ENCODE measurements at places on chromosomes 7 and 10. TPM values are rescaled to one million over a fixed set of nuclear protein-coding genes. Genes with fewer than 3 reads are reported as not detected.
A peak's percentile ranks its signal among the peaks of the same experiment; 100 is the strongest.

- H3K27ac ChIP-seq = no peak overlapping the region
- H3K4me3 ChIP-seq = no peak overlapping the region
- DNase-seq = no peak
- H3K4me1 ChIP-seq = no peaks in the 10 kb centered on the region
Observed at GRCh38 chr10:103888113-103888841, 29.7 kb downstream of the STN1 start.

DNA sequence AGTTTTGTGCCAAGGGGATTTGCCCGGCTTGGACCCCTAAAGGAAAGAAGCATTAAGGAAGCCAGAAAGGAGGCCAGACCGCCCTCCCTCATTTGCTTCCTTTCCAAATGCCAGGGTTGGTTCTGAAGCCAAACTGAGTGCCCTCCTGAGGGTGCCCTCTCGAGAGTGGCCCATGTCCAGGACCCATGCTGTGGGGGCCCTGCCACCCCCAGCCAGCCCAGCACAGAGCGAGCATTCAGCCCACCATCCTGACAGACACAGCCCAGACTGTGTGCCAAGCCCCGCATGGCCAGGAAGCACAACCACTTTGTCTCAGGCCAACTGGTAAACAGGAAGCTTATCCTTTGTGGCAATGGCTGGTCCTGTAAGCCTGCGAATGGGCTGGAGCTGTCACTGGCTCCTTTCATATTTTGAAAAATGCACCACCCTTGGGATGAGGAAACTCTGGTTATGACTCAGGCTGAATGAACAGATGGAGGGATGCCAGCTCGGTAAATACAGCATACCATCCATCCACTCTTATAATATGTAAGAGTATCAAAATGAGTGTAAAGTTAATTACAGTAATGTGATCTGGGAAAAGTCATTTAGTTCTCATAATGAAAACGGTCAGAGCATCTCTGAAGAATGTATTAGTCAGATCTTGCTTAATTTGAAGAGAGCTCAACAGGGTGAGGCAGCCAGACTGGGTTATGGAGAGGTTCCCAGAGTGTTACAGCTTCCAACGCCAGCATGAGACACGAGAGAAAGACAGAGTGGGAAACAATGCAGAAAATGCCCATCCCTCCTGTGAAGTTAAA is 65.0 kb downstream of the STK17A start:
- peaks cover 73% of the 10 kb centered on the region for H3K4me1 ChIP-seq
- no peaks in the 10 kb centered on the region for H3K27me3 ChIP-seq
- no peak overlapping the region for H3K4me3 ChIP-seq
- peaks cover 28% of the 10 kb centered on the region for H3K36me3 ChIP-seq

DNA sequence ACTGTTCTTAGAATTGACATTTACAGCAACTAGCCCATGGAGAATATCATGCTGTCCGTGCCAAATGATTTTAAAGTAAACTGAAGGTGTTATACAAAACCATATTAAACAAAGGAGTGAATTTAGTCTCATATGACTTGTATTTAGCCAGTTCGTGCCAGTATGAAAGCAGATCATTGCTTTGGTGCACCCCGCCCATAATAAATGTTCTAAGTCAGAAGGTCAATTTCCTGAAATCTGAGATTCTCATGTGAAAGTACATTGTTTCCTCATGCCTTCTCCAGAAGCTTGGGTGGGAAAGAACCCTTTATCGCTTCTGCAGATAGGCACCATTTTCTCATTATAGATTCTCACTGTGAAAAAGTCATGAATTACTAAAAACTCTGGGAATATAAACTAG is 106.4 kb downstream of the CAMK1D start:
- H3K4me1 ChIP-seq = peaks cover 7% of the 10 kb centered on the region
- no peaks in the 10 kb centered on the region for H3K36me3 ChIP-seq
- no peaks in the 10 kb centered on the region for H3K27me3 ChIP-seq
- no peak for DNase-seq

- H3K36me3 ChIP-seq = peaks cover 4% of the 10 kb centered on the region
- no peak overlapping the region for H3K4me3 ChIP-seq
- no peak for DNase-seq
Observed at GRCh38 chr10:72239409-72239808, 23.3 kb upstream of the ASCC1 start.

- no peaks in the 10 kb centered on the region for H3K27me3 ChIP-seq
- peak overlapping the region; percentile 32 for H3K27ac ChIP-seq
- peaks cover 58% of the 10 kb centered on the region for H3K4me1 ChIP-seq
- no peak for DNase-seq
- H3K36me3 ChIP-seq = no peaks in the 10 kb centered on the region
Observed at GRCh38 chr7:148711191-148712102, 12.7 kb downstream of the CUL1 start.

DNA sequence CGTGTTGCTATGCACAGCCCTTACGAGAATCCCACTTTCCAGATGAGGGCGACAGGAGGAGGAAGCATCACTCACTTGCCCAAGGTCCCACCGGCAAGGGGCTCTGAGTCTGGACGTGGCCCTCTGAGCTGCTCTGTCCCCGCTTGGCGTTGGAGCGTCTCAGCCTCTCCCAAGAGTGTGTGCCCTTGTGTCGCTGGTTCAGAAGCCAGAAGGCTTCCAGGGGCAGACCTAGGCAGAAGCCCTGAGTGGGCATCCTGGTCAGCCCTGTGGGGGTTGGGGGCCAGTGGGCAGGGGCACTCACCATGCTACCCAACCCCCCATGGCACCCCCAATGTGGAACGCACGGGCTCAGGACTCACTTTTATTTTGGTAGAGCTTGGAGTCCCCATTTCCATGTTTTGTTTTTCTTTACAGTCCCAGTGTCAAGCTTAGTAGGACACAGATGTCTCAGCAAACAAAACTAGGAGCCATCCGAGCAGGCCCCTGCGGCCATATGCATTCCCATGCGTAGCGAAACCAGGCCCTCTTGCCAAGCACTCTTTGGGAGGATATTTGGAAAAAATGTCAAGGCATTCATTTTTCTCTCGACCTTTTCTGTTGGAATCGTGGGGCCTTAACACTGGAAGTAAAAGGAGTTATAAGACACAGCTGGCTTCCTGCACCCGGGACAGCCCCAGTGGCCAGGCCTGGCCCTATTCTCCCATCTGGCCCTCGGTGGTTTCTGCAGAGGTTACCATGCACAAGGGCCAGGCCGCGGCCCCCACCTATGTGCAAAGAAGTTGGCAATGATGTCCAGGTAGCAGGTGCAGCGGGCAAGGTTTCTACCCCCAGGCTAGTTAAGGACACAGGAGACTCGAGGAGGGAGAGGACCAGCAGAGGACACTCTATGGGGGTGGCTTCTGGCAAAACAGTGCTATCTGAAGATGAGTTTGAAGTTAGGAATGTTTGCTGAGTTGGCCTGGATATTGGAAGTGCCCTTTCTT is 97.0 kb downstream of the LHPP start:
- peak; percentile 8 for DNase-seq
- no peak overlapping the region for H3K27ac ChIP-seq
- H3K4me1 ChIP-seq = no peaks in the 10 kb centered on the region

DNA sequence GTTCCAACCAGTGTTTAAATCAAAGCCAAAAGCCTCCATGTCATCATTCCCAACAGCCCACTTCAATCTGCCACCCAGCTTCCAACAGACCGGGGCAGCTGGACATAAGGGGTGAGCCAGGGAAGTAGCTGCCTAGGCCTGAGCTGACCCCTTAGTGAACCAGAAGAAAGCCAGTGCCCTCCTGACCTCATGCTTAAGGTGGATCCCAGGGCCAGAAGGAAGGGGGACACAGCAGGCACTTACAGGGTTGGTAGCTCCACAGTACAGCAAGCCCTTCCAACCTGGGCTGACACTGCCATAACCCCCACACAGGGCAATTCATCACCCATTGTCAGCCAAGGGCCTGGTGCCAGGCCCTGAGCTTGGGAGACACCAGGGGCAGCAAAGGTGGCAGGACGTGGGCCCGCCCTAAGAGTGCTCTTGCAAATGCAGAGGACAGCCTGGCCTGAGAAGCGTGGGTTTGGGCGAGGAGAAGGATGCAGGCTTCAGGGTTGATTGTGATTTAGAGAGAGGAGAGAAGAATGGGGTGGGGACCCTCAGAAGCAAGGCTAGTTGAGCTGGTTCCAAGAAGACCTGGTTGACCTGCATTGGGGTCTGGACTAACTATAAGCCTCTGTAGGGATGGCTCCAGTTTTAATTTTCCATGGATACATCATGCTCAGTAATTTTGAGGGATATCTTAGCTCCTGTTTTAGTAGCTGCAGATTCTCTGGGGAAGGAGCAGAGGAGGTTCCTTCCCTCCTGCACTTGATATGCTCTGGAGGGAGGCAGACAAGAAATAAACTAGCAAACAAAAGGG is 3.1 kb upstream of the CYP26A1 start:
- peaks cover 3% of the 10 kb centered on the region for H3K36me3 ChIP-seq
- DNase-seq = no peak
- H3K4me1 ChIP-seq = peaks cover 51% of the 10 kb centered on the region
- peak overlapping the region; percentile 50 for H3K4me3 ChIP-seq
- peaks cover 99% of the 10 kb centered on the region for H3K27me3 ChIP-seq

Gene GRM3
- 1.5 TPM for total RNA-seq

Gene CFTR
- 0.89 TPM for total RNA-seq

Gene ZNF365
- total RNA-seq = 0.39 TPM

Gene FEZF1
- 20.0 TPM for total RNA-seq

Gene TMEM176A
- total RNA-seq = 0.74 TPM
